Fibroblast of skin of left biceps (primary cell): ENCODE measurements at places on chromosomes 13 and 19.
A peak's percentile ranks its signal among the peaks of the same experiment; 100 is the strongest.

DNA sequence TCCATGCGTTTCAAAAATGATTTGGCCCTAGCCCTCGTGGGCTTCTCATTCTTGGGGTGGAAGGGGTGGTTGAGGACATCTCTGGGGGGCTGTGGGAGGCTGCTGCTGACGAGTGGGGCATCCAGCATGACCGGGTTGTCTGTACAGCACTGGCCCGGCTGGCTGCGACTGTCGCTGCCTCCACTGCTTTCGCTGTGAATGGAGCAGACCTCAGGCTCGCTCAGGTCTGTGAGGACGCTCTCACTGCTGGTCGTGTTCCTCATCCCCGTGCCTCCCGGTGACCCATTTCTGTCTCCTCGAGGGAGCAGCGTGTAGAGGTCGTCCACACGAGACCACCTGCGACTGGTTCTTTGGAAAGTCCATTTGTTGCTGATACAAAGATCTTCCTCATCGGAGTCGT, 113.7 kb downstream of the KL start:
- no peak for DNase-seq

DNA sequence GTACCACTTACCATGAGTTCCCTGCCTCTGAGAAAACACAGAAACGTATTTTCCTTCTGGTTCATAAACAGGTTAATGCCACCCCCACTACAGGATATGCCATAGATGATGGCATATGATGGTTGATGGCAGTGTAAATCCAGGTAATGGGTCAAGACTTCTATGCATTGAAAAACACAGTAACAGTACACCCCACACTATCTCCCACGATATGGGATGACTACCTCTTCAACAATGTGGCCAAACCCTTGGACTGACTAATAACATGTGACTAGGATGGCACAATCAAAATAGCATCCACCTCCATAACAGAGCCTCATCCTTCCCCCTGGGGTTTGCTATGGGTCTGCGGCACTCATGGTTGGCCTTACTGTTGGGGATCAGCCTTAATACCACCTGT, 22.0 kb downstream of the ZNF235 start:
- DNase-seq: no peak

DNA sequence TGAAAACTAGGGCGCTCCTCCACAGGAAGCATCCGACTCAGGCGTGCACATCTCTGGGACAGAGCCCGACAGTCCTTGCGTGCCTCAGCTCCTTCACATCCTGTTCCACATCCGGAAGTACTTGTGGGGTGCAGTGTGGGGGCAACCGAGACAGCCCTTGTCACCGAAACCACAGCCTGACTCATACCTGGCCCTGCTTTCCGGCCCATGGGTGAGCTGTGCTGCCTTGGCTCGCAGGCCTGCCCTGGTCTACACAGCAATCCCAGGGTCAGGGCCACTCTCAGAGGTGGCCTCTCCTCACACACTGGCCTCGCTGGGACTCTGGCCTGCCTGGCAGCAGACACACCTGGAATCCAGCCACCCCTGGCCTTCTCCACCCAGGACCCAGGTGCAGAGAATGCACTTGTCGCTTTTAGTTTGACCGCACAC, 100.4 kb downstream of the STK24 start:
- peak; percentile 40 for DNase-seq

GRCh38 chr19:30169196-30169900, 202.8 kb upstream of the ZNF536 start:
- DNase-seq: no peak

- DNase-seq: no peak
Observed at GRCh38 chr13:35832551-35832950, 298.6 kb downstream of the DCLK1 start.

DNA sequence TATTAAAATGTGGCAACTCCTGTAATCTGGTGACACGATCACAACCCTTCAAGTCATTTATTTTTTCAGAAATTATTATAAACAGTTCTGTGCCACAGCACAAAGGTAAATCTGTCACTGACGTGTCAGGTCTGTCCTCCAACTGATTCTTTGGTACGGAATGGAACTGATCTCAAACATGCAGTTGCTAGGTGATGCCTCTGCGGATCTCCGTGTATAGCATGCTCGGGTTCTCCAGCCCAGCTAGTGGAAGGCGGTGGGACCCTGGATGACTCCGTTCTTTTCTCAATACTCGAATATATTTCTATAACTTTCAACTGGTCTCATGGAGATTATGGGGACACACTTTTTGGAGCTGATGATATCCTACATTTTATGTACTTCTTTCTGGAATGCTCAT, 11.0 kb downstream of the RANBP3 start:
- no peak for DNase-seq

GRCh38 chr13:114009590-114010400, 35.9 kb upstream of the C13orf46 start:
- DNase-seq: no peak

- no peak for DNase-seq
Observed at GRCh38 chr13:75393839-75394520, 88.0 kb downstream of the TBC1D4 start.

DNA sequence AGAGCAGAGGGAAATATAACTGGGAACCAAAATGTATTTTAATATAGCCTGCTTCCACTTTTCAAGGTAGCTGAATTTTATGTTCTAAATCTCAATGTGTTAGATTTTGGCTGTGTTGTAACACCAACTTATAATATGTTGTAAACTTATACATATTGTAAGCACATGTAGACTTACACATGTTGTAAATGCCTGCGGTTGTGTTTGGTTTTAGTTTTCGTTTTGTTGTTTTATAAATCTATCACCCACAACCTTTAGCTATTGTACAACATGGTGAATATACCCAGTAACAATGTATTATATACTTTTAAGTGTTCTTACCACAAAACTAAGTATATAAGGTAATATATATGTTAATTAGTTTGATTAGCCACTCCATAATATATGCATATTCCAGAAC, 15.6 kb downstream of the KCTD4 start:
- DNase-seq: no peak

- peak; percentile 49 for DNase-seq
Observed at GRCh38 chr13:109918179-109918711, 131.9 kb upstream of the IRS2 start.

DNA sequence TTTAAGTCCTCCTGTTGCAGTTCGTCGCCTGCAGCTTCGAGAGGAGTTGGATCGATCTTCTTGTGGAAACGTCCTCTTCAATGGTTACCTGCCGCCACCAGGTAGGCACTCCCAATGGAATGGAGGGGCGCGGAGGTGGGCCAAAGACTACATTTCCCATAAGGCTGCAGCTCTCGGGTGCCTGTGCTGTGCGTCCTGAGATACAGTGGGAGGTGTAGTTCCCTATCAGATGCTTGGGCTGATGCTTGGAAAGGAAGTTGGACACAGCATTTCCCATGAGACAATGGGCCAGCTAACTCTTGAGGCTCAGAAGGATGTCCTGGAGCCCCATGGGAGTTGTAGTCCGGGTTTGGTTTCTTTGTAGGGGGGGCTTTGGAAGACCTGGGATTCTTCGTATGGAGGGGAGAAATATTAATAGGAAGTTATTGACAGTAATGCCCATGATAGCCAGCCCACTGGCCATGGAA, 1.8 kb downstream of the SHKBP1 start:
- no peak for DNase-seq

DNA sequence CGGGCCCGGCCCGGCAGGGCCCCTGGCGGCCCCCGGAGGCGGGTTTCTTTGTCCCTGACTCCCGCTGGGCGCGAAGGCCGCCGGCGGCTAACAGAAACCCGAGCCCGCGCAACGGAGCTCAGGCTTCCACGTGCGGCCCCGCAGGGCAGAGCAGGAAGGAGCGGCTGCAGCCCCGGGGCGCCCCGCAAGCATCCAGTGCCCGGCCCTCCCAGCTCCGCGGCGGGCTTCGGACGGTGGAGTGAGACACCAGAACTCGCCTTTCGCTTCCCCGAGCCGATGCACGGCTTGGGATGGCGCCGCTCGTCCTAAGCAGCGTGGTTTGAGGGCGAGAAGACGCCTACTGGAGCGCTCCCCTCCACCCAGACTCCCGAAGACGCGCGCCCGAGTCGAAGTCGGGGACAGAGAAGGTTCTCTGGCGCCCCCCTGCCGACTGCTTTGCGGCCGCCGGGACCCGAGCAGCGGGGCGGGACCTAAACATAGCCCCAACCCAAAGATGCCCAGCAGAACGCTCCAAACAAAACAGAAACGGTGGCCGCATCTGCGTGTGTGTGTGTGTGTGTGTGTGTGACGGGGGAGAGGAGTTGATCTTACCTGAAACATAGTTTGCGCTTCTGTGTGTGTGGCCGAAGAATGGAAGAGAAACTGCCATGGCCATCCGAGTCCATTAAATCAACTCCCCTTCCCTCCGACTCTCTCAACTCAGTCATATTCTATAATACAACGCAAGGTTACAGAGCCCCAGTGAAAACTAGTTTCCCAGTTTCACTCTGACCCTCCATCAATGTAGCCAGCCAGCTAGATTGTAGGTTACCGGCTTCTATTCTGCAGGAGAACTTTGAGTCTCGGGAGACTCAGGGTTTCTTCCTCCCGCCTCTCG, 629 bp upstream of the FGF9 start:
- DNase-seq: no peak

DNA sequence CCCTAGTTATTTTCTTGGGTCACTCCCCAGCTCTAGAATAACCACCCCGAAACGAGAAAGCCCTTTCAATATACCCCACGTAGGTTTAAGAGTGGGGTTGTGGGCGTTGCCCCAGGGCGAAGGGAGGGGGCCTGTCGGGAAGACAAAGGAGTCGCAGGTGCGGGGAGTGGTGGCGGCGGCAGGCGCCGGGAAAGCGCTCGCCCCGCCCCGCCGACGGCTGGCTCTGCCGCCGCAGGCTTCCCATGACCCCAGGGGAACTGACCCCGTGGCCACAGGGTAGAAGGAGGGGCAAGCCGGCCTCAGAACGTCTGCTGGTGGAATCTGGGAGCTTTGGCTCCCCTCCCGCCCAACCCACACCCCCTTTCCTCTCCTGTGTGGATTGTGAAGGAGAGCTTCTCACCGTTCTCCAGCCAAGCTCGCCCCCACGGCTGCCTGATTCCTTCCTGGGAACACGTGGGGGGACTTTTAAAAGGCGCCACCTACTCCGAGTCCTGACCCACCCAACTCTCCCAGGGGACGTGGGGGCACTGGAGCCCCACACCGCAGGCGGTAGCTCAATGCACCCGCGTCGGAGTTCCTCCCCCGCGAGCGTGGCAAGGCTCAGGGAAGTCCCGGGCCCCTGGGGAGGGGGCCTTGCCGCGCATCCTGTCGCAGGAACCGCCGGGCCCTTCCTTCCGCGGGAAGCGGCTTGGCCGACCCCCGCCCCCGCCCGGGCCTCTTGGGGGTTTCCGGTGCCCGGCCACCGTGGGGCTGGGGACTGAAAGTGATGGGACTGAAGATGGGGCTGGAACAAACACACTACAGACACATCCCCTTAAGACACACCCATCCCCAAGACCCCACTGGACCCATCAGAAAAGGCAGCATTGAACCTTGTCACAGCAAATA, 5.5 kb downstream of the IER2 start:
- no peak for DNase-seq

DNA sequence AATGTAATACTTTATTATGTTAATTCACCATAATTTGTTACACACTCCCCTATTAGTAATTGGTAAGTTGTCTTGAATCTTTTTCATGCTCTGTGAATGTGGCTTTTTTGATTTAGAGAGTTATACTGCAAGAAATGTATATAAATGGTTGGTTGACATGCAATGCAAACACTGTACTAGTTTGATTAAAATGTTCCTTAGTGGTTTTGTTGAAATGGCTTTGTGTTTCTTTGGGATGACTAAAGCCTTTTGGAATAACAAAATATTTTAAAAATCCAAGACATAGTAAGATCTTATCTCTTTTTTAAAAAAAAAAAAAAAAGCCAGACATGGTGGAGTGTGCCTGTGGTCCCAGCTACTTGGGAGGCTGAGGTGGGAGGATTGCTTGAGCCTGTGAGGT, 10.5 kb downstream of the LAMP1 start:
- DNase-seq: no peak

- DNase-seq: no peak
Observed at GRCh38 chr19:5648464-5648863, 25.6 kb downstream of the SAFB start.

DNA sequence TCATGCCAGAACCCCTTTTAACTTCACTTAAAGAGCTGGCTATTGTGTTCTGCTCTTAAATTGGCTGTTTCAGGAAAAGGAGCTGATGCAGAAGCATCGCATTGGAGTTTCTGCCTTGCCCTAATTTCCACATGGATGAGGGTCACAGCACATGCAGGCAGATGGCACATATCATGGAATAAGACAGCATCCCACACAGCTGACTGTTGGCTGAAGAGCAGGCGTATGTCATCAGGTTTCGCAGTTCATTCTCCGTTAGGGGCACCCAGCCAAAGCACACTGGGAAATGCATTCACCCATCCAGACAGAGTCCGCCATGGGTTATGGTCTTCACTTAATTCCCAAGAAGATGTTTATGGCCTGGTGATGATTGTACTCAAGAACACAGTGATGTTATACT, 572.5 kb downstream of the LIG4 start:
- no peak for DNase-seq

DNA sequence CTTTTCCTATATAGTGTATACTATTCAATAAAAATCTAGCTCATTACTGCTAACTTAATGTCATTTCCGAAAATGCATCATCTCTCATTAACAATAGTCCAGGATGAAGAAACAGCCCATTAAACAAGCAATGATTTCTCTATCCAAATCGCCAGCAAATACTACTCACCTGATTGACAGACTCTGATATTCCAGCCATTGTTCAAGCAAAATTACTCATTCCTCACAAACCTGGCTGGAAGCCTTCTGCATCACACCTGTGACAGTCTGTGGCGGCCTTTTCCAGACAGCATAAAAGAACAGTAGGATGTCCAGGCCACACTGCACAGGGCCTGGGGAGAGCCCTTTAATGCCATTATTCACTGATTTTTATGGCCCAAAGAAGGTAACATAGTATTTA, 115.9 kb downstream of the ABCC4 start:
- no peak for DNase-seq

DNA sequence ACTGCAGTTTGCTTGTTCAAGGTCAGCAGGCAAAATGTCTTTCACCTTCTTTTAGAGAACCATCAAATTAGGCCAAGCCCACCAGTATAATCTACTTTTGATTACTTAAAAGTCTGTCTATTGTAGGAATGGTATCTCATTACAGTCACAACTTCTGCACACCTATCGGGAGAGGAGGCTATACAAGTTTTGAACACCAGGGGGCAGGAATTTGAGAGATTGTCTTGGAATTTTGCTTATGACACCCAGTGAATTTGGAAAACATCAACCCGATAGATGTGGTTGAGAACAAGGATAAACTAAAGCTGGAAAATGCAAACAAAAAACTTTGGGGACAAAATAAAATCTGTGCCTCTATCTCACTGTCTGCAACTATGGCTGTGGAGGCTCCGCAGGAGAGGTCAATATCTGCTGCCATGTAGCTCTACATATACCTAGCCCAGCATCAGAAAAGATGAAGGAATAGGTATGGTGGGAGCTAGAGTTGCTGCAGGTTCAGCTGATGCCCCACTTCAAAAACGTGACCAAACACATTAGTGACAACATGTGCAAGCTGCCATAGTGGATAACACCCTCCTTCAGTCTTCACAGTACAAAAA, 1299.2 kb upstream of the SPRY2 start:
- DNase-seq: no peak

DNA sequence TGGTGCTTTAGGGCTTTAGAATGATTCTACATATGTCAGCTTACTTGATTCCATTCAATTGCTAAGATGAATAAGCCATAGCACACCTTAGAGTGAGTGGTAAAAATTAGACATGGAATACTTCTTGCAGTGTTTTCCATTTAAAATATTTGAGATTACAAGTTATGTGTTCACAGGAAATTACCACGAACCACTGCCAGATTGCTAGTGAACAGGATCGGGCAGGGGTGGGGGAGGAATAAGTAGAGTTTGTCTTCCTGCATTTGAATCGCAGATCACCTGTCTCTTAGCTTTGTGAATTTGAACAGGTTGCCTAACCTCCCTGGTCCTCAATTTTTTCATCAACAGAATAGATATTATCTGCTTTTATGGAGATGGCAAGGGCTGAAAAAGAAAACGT, 124.6 kb downstream of the GGACT start:
- no peak for DNase-seq
